ENCODE measurements at places on chromosomes 7 and 10. TPM values are rescaled to one million over a fixed set of nuclear protein-coding genes. Genes with fewer than 3 reads are reported as not detected.

- peak; percentile 80 for DNase-seq
Measured at GRCh38 chr7:96236198-96237039, 85.5 kb downstream of the SLC25A13 start.

- DNase-seq = no peak
Measured at GRCh38 chr10:84469470-84469869, 141.1 kb downstream of the CCSER2 start.

GRCh38 chr10:111316722-111317212, 239.9 kb downstream of the ADRA2A start:
- no peak for DNase-seq

GRCh38 chr7:42726066-42726785, 185.6 kb downstream of the C7orf25 start:
- no peak for DNase-seq

GRCh38 chr7:92042056-92042737, 92.1 kb downstream of the CYP51A1 start:
- no peak for DNase-seq

GRCh38 chr10:76201962-76202361, 770.5 kb downstream of the LRMDA start:
- no peak for DNase-seq

GRCh38 chr10:103991393-103992128, 24.6 kb downstream of the SLK start:
- DNase-seq = no peak

DNA sequence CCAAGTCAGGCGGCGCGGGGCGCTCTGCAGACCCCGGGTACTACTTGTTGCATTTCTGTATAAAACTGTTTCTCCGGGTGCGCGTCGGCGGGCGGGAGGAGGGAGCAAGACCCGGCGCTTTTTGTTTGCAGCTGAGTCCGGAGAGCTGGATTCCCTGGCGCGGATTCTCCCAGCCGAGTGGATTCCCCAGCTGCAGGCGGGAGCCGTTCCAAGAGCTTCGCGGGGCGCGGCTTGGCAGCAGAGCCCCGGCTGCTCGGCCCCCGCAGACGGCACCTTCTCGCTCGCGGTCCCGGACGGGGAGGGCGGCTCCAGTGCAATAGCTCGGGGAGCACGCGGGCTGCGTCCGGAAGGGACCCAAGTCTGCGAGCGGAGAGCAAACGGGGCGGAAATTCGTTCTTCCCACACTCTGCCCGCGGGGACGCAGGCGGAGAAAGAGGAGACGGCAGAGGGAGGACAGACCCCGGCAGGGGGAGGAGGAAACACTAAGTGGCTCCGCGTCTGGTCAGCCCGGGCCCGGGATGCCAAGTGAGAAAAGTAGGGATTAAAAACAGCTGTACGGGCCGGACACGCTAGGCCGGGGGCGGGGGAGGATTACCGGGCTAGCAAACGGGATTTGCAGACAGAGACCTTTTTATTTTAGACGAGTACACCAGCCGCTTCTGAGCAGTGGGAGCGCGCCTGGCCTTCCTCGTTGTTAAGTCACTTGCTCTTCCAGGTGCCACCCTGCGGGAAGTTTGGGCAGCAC, at the start of gene TRIL:
TSS of gene TRIL (minus strand) at position 96 of the 745 bp plus-strand sequence. CDS start 284 bp downstream, outside the sequence.
- DNase-seq = peak; percentile 92

DNA sequence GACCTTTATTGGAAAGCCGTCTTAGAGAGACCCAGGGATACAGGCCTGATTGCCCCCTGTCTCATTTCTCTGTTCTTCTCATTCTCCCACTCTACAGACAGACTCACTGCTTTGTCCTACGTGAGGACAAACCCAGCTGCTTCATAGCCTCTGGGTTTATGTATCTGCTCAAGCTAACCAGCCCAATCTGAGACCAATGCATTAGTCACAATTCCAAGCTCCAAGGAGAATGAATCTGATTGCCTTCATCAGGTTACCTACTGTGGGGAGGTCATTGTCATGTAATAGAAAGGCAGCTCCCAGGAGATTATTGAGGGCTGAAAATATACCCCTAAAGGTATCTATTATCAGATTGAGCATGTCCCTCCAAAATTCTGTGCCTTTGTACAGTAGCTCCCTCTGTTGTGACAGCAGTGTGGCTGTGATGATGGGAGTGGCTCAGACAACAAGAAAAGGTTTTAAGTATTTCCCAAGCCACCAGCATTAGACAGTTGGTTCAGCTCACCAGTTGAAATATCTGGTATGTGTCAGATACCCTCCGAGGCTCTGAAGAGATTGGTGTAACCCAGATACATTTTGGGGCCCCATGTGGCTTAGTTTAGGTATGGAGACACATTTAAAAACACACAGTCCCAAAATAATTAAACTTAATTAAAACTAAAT, 123.1 kb upstream of the EEPD1 start:
- DNase-seq = no peak

DNA sequence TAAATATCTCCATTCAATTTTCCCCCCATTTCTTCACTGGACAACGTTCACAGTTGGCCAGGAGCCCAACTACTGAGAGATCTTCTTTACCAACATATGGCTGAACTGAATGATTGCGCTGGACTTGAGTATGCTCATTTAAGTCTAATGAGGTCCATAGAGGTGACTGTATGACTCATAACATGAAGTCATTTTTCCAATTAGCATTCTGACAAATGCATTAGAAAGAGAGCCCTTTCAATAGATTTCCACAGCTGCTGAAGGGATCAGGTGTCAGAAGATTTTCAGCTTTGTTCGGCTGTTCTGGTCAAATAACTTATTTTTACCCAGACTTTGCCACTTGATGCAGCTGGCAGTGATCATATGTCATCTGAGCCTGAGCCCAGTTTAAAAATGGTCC, 438.0 kb downstream of the ETV1 start:
- DNase-seq = no peak

GRCh38 chr7:94433224-94433623, 38.5 kb downstream of the COL1A2 start:
- no peak for DNase-seq

DNA sequence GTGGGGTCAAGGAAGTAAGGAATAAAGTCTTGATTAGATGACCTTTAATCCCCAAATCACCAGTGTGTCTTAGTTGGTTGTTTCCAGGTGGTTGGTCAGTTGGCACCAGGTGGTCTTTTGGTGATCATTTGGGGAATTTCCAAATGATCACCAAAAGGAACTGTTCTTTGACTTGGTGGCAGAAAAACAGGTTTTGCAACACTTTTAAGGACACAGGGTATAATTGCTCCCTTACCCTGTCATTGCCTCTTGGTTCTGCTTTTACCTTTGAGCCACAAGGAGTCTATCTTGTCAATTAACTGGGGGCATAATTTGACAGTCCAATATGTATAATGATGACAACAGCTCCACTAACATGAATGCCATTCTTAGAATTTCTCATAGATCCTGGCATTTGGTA, 104.2 kb downstream of the ADK start:
- no peak for DNase-seq

- DNase-seq = no peak
Measured at GRCh38 chr7:127034186-127034806, 218.4 kb downstream of the GRM8 start.

DNA sequence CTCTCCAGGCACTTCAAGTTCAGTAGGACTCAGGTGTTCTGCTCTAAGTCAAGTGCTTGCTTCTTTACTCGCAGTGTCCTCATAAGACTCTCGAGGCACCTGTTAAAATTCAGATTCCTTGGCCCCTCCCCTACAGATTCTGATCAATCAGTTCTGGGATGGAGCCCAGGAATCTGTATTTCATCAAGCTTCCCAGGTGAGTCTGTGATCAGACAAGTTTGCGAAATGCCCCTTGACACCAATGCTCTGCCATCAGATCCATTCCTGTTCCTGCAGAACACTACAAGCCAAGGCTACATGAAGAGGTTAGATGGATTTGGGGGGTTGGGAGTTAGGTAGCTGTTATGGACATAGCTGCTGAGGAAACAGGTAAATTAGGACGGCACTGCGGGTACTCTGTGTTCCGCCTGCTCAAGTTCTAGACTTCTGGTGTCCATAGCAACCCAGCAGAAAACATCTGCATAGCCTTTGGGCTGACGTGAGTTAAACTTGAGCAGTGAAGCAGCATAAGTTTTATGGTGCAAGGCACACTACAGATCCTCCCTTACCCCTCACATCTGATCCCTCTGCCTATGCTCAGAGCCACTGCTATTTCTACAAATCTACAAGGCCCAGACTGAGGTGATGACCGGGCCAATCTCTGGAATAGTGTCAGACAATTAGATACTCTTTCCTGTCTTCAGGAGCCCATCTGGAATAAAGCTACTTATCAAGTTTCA, 6.8 kb upstream of the NCOA4 start:
- no peak for DNase-seq

DNA sequence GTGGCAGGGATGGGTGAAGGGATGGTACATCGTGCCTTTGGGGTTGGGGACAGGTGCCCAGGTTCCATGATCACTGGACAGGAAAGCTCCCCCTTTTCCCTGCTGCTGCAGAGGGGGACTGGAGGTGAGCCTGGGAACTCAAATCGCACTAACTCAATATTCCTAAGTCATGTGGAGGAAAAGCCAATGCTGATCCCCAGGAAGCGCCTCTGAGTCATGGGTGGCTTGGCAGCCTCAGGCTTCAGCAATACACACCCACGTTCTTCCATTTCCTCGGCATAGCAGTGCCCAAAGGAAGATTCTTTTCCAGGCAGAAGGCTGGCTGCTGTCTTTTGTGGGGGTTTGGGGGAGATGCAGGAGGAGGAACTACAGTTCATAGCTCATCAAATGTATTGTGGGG, 165.8 kb downstream of the CCDC3 start:
- DNase-seq = no peak

DNA sequence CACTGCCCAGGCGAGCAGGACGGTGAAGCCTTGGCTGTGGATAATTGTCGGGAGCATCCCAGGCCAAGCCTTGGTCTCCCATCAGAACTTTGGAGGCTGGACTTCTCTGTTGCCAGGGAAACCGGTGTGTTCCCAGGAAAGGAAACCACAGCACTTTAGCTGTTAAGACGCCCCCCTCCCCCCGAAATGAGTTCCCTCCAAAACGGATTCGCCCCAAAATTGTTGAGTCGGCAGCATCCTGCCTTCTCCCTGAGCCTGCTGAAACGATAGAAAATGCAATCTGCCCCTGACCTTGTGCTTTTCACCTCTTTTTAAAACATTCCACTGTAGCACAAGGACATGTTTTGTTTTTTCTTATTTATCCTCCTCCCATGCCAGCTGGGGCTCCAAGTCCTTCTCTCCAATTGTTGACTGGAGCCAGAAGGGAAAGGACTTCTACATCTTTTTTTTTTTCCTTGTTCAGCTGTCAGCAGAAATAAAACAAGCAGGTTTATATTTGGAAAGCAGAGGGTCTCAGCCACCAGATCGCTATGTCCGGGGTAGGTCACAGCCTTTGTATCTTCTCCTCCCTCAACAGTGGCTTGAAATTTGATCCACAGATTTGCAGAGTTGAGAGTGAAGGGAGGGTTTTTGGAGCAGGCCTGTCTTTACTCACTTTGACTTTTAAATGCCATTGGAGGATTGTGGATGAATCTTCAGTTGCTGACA, 116.5 kb downstream of the ZMIZ1 start:
- peak; percentile 75 for DNase-seq

DNA sequence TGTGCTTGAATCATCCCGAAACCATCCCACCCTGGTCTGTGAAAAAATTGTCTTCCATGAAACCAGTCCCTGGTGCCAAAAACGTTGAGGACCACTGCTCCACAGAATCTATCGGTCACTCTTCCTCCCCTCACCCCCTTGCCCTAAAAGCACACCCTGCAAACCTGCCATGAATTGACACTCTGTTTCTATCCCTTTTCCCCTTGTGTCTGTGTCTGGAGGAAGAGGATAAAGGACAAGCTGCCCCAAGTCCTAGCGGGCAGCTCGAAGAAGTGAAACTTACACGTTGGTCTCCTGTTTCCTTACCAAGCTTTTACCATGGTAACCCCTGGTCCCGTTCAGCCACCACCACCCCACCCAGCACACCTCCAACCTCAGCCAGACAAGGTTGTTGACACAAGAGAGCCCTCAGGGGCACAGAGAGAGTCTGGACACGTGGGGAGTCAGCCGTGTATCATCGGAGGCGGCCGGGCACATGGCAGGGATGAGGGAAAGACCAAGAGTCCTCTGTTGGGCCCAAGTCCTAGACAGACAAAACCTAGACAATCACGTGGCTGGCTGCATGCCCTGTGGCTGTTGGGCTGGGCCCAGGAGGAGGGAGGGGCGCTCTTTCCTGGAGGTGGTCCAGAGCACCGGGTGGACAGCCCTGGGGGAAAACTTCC, 784 bp upstream of the SERPINE1 start:
- peak; percentile 96 for DNase-seq

DNA sequence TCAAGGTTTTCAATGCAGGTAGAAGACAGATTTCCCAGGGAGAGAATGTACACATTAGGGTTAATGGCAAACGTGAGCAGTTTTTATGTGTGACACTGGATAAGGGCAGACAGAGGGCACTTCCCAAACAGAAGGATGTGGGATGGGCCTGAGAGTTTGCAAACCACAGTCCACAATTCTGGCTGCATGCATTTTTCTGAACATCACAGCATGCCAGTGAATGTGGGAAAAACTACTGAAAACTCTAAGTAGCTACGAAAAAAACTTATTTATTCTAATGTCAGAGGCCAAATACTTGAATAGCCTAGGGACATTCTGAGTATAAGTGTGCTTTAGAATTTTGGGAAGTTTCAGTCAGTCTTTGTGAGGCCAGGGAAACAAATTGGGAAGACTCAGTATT, 145.9 kb downstream of the NRCAM start:
- DNase-seq = no peak

Gene MYPN
- total RNA-seq = not detected

Gene COL13A1
- 3.1 TPM for total RNA-seq

Gene PRKG1
- 16.9 TPM for total RNA-seq

Gene OR13A1
- not detected for total RNA-seq

All from ovary (tissue), 10 donors.